ENCODE measurements at places on chromosomes 2 and 18. TPM values are rescaled to one million over a fixed set of nuclear protein-coding genes. Genes with fewer than 3 reads are reported as not detected.

The CRYBA2 gene
- total RNA-seq = not detected

DNA sequence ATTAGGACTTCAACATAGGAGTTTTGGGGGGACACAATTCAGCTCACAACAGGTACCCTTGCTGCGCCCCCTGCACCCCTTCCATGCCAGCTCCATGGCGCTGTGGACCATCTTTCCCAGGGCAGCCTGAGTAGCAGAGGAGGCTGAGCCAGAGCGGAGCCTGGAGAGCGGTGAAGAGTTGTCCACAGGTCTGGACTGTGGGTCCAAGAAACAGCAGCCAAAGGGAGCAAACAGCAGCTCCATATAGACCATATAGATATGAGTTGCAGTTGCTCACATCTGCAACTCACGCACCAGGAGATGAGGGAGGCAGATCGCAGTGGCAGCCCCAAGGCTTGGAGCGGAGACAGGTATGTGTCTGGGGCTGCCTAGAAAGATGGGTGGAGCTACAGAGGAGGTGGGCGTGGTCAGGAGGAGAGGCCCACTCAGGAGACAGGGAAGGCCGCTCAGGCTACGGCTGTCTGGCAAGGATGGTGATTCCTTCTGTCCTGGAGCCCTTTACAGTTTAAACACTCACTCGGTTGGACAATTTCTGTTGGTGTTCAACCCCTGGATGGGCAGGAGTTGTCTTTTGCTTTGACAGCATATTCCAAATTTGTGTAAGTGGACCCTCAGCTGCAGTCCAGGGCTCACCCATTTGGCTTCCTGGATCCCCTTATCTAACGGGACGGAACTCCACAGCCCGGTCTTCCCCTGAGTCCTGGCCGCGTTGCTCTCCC is 155.1 kb downstream of the LPIN1 start:
- no peak for DNase-seq

The TRABD2A gene
- total RNA-seq = 0.22 TPM

DNA sequence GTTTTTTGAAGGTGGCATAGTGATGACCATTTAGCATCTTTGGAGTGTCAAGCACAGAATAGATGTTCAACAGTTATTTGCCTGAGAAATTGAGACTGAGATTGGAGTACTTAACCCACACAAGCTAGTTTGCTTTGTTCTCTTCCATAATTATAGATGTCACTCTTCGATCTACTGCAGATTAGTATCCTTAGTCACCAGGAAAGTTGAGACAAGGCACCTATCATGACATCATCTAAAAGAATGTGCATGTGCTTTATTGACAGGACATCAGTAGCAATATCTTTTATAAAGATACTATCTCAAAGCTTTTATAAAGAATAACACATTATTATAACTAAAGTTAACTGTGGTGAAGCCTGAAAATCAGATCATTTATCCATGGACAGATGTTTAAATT is 6.4 kb downstream of the VRK2 start:
- no peak for DNase-seq

- DNase-seq = no peak
These were observed 61.6 kb downstream of the SOWAHC start for GRCh38 chr2:109675666-109676345.

GRCh38 chr2:231674587-231675338 is 33.6 kb upstream of the PTMA start:
- DNase-seq = peak; percentile 74

GRCh38 chr2:208363485-208363884 is 43.1 kb upstream of the PTH2R start:
- DNase-seq = no peak

The ERCC3 gene
- total RNA-seq = 26.3 TPM

GRCh38 chr18:10312326-10313015 is 142.0 kb upstream of the APCDD1 start:
- no peak for DNase-seq

The LGALSL gene
- 12.2 TPM for total RNA-seq

DNA sequence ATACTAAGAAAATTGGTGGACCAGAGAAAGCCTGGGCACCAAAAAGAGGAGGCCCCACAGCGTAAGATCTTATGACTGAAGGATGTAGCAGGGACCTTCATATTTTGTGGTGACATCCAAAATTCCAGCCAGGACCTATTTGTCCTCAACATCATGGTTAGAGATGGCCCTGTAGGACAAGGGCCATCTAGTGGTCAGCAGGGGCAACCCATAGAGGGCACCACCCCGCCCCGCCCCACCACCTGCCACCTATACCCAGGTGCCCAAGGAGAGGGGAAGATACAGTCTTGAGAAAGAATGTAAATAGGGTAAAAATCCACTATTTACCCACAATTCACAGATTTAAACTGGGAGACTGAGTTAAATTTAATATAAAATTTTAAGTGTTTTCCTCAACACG is 59.6 kb upstream of the TMEM163 start:
- no peak for DNase-seq

- DNase-seq = no peak
These were observed 135.1 kb downstream of the SOCS6 start for GRCh38 chr18:70423988-70424387.

The INHA gene
- total RNA-seq = 0.27 TPM

The NGEF gene
- total RNA-seq = 1.5 TPM

DNA sequence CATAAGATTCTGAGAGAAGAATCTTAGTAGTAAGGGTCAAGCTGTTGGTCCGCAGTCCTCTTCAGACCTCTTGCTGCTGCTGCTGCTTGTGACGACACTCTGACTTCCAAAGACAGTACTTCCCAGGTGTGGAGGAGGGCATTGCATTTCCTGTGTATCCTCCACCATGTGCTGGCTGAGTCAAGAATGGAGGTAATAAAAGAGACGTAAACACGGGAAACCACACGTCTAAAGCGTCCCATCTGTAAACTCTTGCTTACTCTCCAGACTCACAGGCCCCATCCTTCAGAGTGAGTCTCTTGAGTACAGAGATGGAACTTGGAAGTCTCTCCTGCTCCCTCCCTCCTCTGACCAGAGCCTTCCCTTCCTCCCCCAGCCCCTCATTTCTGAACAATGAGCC is 25.6 kb downstream of the KLHL29 start:
- no peak for DNase-seq

GRCh38 chr2:203659331-203660049 is 46.9 kb upstream of the CD28 start:
- DNase-seq = peak; percentile 54

GRCh38 chr2:193690572-193690971 is 1495.8 kb upstream of the TMEFF2 start:
- no peak for DNase-seq

DNA sequence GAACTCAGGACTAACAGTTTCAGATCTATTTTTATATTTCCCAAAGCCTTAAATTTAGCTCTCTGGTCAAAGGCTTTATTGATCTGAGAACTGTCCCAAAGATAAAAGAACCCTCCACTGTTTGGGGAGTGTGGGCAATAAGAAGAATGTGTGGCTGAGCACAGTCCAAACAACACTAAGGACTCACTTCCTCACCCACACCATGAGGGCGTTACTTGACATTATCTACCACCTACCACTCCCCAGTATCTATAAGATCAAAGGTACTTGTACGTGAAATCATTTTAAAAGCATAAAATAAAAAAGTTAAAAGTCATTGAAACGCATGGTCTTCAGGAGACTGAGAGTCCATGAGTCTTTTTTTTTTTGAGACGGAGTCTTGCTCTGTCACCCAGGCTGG is 54.6 kb upstream of the NFU1 start:
- no peak for DNase-seq

DNA sequence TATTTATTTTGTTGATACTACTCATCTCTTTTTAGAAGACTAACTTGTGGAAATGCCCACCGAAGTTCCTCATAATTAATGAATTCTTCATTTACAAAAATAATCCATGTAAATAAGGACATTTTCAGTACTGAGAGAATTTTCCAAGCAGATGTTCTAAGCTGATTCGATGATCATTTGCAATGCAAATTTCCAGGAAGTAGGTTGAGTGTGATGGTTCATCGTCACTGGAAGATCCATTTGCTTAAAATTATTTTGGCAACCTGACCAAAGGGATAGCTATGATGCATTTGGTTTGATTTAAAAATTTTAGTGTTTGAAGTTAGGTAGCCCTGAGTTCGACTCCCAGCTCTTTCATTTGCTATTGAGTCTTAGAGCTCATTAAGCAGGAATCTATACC is 257.3 kb upstream of the RASGRP3 start:
- DNase-seq = no peak

The CXCR2 gene
- total RNA-seq = 0.04 TPM

The RSAD2 gene
- 3.3 TPM for total RNA-seq

DNA sequence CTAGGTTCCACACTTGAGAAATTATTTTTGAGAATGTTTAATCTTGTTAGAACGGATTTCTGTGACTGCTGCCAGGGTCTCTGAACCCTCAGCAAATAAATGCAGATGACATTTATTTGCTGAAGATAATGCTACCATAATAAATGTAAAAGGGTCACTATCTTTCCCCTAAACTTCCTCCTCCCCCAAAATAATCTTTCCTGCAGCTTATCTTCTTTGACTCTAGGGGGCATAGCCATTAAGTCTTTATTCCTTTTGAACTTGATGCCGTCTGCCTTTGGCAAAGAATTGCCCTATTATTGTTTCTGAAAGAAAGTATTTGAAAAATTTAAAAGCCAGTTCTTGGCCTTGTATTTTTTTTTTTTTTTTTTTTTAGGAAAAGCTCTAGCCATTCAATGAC is 63.6 kb upstream of the ACSL3 start:
- no peak for DNase-seq

The SNED1 gene
- total RNA-seq = 2.8 TPM

GRCh38 chr2:120850551-120850950 is 114.9 kb downstream of the GLI2 start:
- DNase-seq = no peak

- DNase-seq = peak; percentile 43
These were observed 154.6 kb upstream of the ZSWIM2 start for GRCh38 chr2:187003611-187004010.

- DNase-seq = no peak
These were observed 6.5 kb downstream of the RPIA start for GRCh38 chr2:88698027-88698413.

DNA sequence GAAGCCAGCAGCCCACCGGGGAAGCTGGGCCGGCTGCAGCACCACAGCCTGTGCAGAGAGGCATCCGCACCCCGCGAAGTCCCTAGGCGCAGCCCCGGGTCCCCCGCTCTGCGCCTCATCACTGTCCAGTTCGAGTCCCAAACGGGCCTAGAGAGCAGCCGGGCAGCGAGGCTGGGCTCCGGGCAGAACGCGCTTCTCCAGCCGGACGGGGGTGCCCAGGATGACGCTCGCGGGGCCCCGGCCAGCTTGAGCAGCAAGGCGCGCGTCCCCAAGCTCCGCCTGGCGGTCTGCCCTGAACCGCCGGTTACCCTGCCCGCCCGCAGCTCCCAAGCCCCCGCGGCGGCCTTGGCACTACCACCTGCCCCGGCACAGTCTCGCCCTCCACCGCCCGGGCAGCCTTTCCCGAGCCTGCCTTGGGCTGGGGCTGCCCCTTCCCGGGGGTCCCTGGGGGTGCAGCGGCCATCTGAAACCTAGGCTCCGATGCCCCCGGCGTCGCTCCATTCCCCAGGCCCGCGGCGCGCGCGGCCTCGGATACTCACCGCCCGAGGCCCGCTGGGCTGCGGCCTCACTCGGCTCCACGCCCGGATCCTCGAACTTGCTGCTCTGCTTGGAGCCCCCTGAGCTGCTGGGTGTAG is 591 bp downstream of the SLC16A14 start:
- DNase-seq = peak; percentile 57

The RGPD3 gene
- total RNA-seq = 0.44 TPM

The UGT1A9 gene
- not detected for total RNA-seq

DNA sequence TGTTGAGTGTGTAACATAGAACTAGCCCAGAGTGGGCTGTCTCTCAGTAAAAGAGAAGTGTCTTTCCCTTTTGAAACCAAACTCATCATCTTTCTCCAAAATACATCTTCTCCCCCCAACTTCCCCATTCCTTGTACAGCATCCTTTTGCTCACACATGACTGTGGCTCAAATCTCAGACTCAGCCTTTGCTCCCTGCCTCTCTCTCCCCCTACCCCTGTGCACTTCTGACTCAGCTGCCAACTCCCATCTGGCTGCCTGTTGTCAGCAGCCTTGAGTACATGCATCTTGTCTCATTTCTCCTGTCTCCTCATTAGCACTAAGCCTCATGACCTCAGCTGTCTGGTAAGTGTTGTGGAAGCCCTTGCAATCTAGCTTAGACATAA is 18.1 kb upstream of the MGAT4A start:
- DNase-seq = peak; percentile 86

The DAW1 gene
- total RNA-seq = not detected

DNA sequence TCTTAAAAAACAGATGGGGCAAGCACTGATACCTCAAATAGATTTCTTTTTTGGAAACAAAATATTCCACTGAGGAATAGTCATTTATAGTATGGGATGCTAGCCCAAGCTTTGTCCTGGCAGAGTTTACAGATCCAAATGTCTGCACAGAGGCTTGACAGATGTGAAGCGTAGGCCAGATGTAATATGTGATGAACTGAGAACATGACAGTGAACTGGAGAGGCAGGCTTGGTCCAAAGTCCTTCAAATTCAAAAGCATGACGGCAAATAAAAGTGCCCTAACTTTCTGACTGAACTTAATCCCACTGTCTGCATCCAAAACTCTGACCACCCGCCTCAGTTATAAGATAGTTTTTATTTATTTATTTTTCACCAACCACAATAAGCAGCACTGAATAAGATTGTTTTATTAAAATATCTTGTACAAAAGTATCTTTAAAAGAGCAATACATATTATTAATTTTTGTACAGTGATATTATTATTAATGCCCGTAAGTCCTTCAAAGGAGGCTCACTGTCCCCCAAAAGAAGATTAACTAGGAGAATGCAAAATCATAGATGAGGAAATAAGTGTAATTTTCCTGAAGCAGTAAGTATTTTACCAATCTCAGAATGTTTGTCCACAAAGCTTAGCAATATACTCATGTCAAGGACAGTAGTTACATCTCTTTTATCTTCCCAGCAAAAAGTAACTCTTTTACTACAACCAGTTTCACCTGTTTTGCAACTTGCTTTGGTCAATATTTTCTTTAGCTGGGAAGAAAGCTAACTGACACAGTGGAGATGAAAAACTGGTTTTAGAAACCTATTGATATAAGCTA is 10.7 kb upstream of the SPOPL start:
- DNase-seq = peak; percentile 25

GRCh38 chr2:24642351-24642750 is 150.8 kb downstream of the PTRHD1 start:
- no peak for DNase-seq

The TMEFF2 gene
- total RNA-seq = 7.7 TPM

The ANKRD29 gene
- 4.0 TPM for total RNA-seq

The EFR3B gene
- 3.2 TPM for total RNA-seq

- DNase-seq = no peak
These were observed 6.8 kb upstream of the CFLAR start for GRCh38 chr2:201109186-201109585.

- DNase-seq = peak; percentile 95
These were observed 453 bp upstream of the ANTXR1 start for GRCh38 chr2:69012310-69013141.

The POTEI gene
- not detected for total RNA-seq

GRCh38 chr18:35572644-35573043 is 8.9 kb upstream of the GALNT1 start:
- DNase-seq = no peak

All from muscle of leg (tissue), 16 donors.